ENCODE measurements at places on chromosomes 1 and 21. TPM values are rescaled to one million over a fixed set of nuclear protein-coding genes. Genes with fewer than 3 reads are reported as not detected.
A peak's percentile ranks its signal among the peaks of the same experiment; 100 is the strongest.

DNA sequence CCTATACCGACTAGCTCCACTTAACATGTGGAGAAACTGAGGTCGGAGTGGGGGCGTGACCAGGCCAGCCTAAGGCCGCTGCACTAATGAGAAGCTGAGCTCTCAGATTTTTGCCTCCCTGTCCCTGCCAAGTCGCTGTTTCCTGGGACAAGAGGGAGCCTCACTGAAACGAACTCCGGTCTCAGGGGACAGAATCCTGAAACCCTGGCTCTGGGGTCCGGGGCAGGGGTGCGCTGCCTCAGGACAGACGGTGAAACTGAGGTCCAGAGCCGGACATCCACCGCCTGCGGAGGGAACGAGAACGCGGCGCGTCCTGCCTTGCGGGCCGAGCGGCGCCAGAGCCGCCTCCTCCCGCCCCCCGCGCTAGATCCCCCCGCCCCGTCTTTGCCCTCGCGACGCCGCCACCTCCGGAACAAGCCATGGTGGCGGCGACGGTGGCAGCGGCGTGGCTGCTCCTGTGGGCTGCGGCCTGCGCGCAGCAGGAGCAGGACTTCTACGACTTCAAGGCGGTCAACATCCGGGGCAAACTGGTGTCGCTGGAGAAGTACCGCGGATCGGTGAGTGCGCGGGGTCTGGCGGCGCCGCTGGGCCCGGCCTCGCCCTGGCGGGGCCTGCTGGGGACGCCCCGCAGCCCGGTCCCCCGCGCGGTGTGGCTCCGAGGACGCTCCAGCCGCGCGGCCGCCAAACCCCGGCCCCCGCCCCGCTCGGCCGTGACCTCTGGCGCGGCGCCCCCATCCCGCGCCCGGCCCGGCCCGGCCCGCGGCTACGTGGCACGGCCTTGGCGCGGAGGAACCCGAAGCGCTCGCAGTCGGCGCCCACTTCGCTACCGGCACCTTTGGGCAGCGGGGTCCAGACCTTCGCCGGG is at the start of gene GPX7:
TSS of gene GPX7 (plus strand) at position 381 of the 865 bp plus-strand sequence. CDS start at position 420, 39 bp downstream.
- no peak for DNase-seq

DNA sequence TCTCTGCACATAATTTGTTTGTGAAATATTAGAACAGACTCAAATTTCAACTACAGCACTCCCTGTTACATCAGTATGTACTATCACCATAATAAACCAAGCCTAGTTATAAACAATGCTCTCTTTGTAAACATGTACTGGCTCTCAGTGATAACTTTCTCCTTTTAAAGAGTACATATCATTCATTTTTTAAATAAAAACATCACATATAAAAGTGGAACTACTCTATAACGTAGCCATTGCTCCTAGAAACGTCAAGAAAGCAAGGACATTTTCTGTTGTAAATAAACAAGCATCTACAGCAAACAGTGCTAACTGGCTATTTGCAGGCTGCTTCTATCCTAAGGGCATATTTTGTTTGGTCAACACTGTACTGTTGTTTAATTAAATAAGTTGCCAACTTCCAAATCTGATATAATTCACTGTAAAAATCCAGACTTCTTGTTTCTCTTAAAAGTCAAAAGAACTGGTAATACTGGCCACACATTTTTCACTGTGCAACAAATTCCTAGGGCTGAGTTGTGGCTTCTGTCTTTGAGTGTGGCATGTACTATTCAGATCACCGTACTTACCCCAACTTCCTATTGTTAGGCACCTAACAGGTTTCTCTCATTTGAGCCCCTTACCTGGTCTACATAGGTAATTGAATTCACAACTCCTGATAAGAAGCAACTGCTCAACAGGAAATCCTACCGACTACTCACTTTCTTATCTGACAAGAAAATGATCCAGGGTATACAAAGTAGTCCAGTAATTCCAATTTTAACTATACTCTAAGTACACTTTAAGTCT is 111.9 kb downstream of the DENND1B start:
- DNase-seq = no peak

- DNase-seq = no peak
Measured at GRCh38 chr1:116379057-116379630, 6.1 kb downstream of the ATP1A1 start.

- peak; percentile 99 for DNase-seq
Measured at GRCh38 chr1:31955917-31956736, 18.0 kb upstream of the PTP4A2 start.

GRCh38 chr1:154578058-154578418 is 10.5 kb downstream of the CHRNB2 start:
- DNase-seq = no peak

Gene PTAFR
- total RNA-seq = 14.2 TPM

- DNase-seq = no peak
Measured at GRCh38 chr1:248596615-248597014, 885 bp downstream of the OR2T10 start.

DNA sequence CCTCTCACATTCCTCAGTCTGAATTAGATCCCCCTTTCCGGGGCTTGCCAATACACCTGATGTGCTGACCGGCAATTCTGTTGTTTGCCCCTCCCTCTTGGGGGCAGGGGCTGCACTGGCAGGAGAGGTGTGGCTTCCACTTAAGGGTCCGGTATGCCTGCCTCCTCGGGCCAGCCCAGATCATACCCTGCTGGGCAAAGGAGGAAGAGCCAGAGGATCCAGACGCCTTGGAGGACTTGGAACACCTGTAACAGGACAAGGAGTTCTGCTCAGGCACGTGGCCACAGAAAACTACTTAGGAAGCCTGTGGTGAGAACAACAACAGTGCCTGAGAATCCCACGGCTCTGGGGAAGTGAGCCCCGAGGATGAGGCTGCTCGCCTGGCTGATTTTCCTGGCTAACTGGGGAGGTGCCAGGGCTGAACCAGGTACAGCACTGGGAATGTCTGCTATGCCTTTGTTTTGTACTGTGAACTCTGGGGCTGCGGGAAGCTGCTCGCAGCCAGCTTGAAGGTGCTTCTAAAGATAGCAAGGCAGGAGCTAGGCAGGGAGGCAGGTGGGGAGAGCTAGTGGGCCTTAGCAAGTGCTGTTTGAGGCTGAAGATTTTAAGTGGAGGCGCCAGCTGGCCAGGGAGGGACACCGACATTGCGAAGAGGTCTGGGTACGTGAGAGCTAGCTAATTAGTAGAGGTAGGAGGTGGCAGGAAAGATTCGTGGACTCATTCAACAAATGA is at the start of gene SMPDL3B:
TSS of gene SMPDL3B (plus strand) at position 183 of the 732 bp plus-strand sequence. CDS start at position 367, 184 bp downstream.
- DNase-seq = peak; percentile 73

Gene SEC16B
- 1.2 TPM for total RNA-seq

- DNase-seq = no peak
Measured at GRCh38 chr1:4416189-4416588, 238.2 kb upstream of the AJAP1 start.

DNA sequence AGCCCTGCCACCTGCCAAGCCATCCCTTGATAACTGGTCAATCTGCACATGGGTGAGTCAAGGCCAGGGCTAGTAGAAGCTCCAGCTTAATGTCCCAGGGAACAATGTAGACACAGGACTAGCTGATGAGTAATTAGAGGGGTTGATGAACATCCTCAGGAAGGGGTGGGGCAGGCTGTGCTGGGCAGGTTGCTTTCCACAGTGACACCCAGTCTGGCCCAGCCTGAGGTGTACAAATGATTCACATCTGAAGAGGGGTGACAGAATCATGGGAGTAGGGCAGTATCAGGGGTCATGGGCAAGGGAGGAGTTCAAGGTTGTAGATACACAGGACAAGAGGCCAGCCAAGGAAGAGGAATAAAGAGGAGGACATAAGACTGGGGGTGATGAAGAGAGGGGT is 4.3 kb downstream of the LPAR3 start:
- DNase-seq = no peak

DNA sequence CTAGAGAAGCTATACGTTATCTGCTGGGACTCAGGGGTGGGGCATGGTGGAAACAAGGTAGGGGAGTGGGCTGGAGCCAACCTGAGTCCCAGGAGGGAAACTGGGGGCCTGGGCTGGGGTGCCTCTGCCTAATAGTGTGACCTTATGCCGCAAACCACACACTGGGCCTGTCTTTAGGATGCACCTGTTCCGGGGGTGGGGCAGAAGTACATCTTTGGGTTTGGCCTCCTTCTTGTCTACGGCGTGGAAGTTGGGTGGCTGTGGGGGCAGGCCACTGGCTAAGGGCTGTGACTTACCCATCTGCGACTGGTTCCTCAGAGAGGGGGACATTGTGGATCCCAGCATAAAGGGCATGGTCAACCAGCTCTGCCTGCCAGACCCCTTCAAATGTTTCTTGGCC is 44.2 kb downstream of the FAAH start:
- DNase-seq = no peak

GRCh38 chr1:99665212-99665611 is 19.3 kb downstream of the PALMD start:
- no peak for DNase-seq

DNA sequence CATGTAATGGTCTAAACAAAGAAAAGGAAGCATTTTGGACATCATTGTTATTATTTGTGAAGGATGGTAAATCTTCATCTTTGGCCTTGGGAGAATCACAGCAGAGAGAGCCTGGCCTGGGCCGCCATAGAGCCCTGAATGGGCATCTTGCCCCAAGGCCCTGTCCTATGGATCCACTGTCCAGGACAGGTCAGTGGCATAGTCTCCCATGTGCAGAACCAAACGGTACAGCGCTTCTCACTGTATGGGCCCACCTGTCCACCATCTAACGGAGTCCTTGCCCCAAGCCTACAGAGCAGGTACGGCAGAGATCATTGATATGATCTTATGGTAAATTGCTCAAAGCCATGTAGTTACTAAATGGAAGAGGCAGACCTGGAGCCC is 185.7 kb downstream of the FOXD2 start:
- DNase-seq = no peak

DNA sequence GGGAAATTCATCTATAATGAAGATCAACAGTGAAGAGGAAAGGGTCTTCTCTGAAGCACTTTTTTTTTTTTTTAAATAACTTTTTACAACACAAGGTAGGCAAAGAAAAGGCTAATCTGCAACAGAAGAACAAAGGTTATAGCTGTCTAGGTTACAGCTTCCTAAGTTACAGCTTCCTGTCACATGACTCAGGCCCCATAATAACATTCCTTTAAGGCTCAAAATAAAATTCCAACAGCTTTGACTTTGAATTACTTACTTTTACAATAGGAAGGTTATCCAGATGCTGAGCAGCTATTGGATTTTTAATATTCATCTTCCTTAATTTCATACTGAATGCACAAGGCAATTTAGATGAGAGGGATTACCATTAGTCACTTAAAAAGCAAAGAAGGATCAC is 40.4 kb upstream of the TMEM61 start:
- peak; percentile 62 for DNase-seq
